Right atrium auricular region (tissue), 2 donors: ENCODE measurements at places on chromosomes 6 and 20. TPM values are rescaled to one million over a fixed set of nuclear protein-coding genes. Genes with fewer than 3 reads are reported as not detected.

The ABHD12 gene
- total RNA-seq, result 20.7 TPM

The NFS1 gene
- 38.7 TPM for total RNA-seq

The RAET1L gene
- total RNA-seq, result not detected

The SSTR4 gene
- not detected for total RNA-seq

The SAMD10 gene
- total RNA-seq, result 3.1 TPM

The MLN gene
- total RNA-seq, result not detected

The HLA-DMB gene
- total RNA-seq, result 12.9 TPM

DNA sequence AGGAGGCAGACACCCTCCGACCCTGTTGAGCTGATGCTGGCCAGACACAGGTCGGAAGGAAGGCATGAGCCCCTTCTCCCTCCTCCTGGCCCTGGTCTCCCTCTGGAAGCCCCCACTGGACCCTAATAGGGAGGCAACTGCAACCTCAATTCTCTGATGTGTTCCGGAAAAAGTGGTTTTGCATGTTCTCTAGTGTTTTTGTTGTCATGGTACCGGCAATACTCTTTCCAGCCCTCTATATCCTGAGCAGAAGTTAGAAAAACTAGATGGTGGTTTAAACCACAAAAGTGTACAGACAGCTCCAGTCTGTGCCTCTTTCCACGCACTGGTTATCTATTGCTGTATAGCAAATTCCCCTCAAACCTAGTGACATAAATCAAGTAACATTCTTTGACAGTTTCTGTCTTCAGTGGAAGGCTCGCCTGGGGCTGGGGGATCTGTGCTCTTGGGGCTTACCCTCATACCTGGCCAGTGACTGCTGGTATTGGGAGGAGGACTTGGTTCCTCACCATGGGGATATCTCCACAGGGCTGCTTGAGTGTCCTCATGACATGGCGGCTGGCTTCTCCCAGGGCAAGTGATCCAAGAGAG lies 37.0 kb downstream of the SYTL3 start:
- DNase-seq, result no peak

- DNase-seq, result no peak
These were observed 17.4 kb upstream of the UBE2V1 start for GRCh38 chr20:50130356-50130723.

DNA sequence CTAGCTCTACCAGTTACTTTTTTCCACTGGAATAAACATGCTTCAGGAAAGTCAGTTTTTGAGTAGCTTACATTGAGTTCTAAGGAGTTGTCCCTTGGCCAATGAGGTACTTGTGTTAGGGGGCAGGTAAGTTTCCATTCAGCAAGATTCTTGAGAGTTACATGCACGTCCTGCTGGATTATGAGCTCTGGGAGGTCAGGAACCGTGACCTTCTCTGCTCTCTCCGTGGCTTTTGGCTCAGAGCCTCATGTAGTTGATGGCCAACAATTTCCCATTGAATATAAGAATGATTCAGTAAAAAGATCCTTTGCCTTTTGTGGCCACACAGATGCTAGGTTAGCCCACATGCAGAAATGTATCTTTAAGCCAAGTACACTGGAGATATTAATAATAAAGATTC lies 181.8 kb upstream of the RALGAPA2 start:
- no peak for DNase-seq

DNA sequence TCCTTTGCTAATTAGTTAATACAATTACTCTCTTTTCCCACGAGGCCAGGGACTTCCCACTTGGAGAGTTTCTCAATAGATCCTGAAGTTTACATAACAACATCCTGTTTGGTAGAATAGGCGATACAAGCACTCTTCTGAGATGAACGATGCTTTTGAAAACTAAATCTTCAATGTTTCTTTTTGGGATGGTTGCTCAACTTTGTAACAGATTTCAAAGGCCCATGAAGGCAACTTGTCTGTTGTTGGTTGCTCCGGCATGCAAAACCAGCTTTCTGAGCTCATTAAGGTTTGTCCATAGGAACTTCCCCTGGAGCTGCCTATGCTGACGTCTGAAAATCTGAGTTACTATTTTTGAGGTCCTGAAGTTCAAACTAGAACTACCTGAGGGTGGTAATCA lies 25.9 kb upstream of the ROS1 start:
- DNase-seq, result no peak

- DNase-seq, result no peak
These were observed 159.8 kb upstream of the SYNDIG1 start for GRCh38 chr20:24309596-24309995.

DNA sequence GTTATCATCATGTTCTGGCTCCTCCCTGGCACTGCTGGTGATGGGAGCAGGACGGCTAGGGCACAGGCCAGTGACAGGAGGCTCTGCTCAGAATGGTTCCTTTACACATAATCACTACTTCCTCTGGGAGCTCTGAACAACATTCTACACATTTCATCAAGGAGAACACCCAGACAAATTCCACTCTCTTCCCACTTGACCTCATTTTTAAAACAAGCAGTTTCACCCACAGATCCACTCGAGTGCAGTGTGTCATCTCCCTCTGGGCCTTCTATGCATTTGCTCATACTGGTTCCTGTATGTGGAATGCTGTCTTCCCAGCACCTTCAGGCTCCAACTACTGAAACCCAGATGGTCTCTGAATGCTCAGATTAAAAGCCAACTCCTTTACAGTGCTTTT lies 84.8 kb downstream of the ELOVL5 start:
- DNase-seq, result no peak

GRCh38 chr6:17565399-17565798 lies 34.7 kb upstream of the FAM8A1 start:
- DNase-seq, result no peak

- no peak for DNase-seq
These were observed 108.3 kb downstream of the CARMIL1 start for GRCh38 chr6:25387483-25387882.

DNA sequence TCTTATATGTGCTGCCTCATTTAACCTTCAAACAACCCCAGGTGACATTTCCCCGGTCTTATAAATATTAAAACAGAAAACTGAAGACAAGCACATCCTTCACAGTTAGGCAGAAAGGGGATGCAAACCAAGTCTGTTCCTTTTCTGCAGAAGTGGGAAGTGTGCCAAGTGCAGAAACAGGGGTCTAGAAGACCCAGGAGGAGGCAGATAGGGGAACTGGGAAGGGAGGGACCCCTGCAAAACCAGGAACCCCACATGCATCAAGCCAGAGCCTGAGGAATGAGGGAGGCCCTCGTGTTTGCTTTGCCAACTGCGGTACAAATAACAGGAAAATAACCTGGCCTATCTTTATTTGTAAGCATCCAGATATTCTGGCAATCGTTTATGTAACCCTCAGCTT lies 17.0 kb upstream of the CST3 start:
- peak; percentile 51 for DNase-seq

GRCh38 chr6:36570264-36570663 lies 23.0 kb upstream of the STK38 start:
- DNase-seq, result no peak

DNA sequence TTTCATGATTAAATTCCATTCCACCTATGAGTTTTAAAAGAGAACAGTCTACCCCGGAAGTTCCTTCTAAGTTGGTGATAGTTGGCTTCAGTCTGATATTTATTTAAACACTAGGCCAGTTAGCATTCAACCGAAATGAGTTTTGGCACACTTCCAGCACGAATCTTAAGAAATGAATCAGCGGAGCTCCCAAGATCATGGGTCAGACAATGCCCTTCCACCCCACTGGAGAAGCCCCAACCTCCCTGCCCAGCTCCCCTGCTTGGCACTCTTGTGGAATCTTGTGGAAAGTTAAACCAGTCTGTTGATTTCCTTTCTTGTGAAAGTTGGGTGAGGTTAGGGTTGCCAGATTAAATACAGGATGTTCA lies 64.3 kb downstream of the MKKS start:
- no peak for DNase-seq

DNA sequence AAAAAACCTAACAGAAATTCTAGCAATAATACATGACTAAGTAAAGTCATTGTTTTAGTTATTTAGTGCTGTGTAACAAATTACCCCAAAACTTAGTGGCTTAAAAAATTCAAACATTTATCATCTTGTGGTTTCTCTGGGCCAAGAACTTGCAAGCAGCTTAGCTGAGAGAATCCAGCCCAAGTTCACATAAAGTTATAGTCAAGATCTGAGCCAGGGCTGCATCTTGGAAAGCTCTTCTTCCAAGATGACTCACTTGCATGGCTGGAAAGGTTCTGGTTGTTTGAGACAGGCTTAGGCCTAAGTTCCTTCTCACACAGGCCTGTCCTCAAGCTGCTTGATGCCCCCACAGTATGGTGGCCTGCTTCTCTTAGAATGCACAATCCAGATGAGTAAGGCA lies 217.8 kb upstream of the TSHZ2 start:
- no peak for DNase-seq

DNA sequence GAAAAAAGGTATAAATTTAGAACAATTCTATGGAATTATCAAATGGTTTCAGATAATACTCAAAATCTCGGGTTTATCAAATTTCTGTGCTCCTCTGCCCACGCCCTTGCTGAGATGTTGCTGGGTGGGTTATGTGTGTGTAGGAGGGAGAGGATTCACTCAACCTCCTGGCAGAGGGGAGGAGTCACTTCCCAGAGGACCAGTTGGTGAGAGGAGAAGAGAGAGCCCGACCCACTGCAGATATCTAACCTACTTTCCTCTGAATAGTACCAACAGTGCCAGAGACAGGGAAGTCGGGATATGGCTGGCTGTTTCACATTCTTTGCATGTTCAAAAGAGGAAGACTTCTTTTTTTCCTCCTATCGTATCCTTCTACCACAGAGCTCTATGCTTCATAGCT lies 187.1 kb upstream of the MAN1A1 start:
- no peak for DNase-seq

GRCh38 chr6:113651120-113651519 lies 206.0 kb upstream of the MARCKS start:
- DNase-seq, result no peak

DNA sequence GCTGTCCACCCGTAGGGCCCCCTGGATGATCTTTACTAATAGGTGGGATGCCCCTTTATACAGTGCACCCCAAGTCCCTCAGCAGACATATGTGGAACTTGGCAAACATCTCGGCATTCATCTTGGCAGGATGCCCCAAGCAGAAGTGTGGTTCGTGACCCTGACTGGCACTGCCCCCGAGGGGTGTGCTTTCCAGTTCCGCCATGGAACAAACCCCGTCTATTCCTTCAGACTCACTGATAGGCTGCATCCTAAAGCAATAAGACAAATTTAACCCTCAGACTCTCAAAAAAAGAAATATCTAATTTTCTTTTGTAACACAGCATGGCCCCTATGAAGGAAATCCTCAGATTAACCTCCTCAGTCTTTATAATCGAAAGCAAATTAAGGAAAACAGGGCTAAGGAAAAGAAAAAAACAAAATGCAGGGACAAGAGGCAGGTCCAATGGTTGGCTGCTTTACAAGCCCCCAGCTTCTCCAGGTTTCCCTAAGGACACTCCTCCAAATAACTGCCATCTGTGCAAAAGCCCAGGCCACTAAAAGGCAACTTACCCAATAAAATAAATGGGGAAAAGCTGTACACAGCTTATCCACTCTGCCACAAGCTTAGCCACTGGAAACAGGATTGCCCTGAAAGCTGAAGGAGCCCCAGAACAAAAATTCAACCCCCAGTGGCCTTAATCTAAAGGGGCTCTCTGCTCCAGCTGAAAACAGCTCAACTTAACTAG lies 30.5 kb upstream of the RIPK1 start:
- no peak for DNase-seq

DNA sequence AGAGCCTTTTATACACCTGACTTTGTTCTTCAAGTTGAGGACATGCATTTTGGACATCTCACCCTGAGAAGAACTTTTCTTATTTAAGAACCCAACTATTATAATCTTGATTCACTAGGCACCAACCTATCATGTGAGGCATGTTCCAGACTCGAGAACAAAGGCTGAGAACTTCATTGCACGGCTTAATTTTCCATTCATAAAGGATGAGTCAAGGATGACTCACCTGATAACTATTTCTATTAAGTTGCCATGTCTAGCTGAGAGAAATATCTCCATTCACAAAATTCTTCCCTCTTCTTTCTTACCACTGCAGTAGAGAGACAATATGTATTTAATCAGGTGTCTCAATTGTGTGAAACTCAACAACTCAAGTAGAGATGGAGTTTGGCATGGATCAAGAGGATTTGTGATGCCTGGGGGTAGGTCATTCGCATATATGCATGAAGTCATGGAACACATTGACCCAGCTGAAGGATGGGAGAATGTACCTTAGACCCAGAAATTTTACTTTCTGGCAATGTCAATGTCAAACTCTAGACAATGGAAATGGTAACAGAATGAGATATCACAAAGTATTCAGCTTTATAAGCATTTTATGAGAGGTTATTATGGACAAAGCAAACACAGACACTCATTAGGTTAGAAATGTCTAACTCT lies 208.7 kb upstream of the PRND start:
- no peak for DNase-seq

- no peak for DNase-seq
These were observed 86.7 kb upstream of the STMND1 start for GRCh38 chr6:17015144-17015543.

DNA sequence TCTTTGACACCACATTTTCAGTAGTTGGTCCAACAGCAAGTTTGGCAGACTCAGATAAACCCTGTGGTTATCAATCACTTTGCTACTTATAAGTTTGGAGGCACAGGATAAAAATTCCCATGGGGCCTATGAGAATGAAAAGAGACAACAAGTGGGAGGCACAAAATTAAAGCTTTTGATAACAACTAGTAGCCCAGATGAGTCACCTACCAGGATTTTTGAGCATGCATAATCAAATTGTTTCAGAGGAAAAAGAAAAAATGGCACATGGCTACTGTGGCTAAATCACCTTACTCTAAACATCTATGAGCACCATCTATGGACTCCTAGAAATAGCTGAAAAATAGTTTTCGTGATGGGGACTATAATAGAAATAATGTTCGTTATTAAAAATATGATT lies 40.8 kb upstream of the BMP5 start:
- no peak for DNase-seq

GRCh38 chr6:168517742-168518347 lies 76.9 kb downstream of the SMOC2 start:
- DNase-seq, result no peak

DNA sequence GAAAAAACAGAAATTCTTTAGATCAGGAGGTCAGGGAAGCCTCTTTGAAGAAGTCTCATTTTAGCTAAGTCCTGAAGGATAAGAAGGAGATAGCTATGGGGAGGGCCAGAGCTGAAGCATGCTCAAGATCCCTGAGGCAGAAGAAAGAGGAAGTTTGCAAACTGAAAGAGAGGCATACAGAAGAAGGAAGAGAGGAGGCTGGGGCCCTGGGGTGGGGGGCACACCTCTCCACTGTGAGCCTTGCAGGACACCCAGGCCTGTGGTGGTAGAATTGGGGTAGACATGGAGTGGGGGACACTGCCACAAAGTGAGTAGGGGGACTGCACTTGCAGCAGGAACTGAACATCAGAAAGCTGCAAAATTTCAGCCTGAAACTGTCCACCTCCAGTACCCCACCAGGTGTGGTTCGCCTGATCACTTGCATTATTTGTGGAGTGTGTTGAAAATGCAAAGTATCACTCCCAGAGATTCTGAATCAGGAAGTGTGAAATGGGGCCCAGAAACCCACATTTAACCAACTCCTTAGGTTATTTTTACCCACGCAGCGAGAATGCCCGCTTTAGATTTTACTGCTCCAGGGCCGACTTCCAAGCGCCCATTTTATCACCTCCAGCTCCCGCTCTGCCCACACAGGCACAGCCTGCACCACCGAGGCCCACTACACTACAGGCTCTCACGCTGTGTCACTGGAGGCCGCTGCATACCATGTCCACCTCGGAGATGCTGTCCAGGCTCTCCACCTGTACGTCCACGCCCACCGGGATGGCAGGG lies 44.0 kb downstream of the GABRR2 start:
- no peak for DNase-seq

- no peak for DNase-seq
These were observed 83.0 kb upstream of the FAM184A start for GRCh38 chr6:119161438-119161837.

GRCh38 chr6:56459030-56459805 lies 183.5 kb downstream of the DST start:
- DNase-seq, result no peak
